Substantia nigra (tissue), 51 donors: ENCODE measurements at places on chromosomes 11 and 22.

DNA sequence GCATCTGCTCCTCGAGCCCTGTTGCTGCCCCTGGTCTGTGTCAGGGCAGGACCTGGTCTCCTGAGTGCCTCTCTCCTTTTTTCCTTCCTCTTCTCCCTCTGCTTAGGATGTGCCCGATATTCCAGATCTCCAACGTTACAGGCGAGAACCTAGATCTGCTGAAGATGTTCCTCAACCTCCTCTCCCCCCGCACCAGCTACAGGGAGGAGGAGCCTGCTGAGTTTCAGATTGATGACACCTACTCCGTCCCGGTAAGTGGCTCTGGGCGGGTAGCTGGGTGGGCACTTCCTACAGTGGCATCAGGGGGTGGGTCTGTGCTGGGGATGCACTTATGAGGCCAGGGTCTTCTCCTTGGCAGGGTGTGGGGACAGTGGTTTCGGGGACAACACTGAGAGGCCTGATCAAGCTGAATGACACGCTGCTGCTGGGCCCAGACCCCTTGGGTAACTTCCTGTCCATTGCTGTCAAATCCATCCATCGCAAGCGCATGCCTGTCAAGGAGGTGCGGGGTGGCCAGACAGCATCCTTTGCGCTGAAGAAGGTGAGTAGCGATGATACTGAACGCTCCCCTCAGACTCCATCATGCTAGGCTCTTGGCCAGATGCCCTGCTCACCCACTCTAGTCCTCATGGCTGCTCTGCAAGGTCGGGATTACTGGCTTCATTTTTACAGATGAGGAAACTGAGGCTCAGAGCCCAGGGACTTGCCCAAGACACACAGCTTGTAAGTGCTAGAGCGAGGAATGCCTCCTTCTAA, 20.3 kb downstream of the GTPBP1 start:
- no peak for DNase-seq

- no peak for DNase-seq
Observed at GRCh38 chr11:102081313-102081712, 28.9 kb upstream of the YAP1 start.

GRCh38 chr11:94791216-94791889, 23.2 kb downstream of the AMOTL1 start:
- DNase-seq, result no peak

DNA sequence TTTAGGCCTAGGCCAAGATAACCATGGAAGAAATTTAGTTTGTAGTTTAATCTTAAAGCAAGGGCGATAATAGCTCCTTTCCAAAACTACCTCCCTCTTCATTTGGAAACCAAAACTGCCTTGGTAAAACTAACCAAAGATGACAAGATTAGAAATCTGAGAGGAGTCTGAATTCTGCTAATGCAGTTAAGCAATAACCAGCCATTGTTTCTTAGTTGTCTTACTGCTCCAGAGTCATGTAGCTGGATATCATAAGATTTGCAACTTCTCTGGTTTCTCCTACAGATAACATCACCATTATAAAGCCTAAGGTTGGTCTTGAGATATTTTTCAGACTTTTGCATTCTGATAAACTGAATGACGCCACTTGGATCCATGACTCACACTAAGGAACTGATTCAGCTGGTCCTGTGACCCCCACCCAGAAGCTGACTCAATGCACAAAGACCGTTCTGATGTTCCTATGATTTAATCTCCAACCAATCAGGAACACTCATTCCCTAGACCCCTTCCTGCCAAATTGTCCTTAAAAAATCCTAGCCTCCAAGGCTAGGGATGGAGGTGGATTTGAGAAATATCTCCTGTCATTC, 200.8 kb downstream of the LUZP2 start:
- DNase-seq, result no peak

- no peak for DNase-seq
Observed at GRCh38 chr11:86463120-86463519, 88.4 kb downstream of the CCDC81 start.

- DNase-seq, result no peak
Observed at GRCh38 chr11:119863851-119864601, 135.0 kb upstream of the NECTIN1 start.

DNA sequence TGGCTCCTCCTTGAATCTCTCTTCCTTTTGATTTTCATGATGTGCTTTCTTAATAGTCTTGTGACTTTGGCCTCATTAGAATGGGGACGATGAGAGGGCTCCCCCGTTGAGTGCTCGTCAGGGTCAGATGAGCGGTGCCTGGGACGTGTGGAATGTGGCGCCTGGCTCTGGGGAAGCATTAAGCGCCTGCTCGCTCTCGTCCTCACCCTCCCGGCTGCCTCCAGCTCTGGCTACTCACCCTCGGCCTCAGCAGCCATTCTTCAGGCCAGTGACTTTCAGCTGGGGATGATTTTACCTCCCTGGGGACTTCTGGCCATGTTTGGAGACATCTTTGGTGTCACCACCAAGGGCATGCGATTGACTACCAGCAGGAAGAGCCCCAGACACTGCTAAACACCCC, 69.7 kb downstream of the RPS6KA4 start:
- no peak for DNase-seq

GRCh38 chr11:131914361-131914774, 544.0 kb downstream of the NTM start:
- DNase-seq, result no peak

GRCh38 chr11:117950993-117951961, 22.1 kb upstream of the TMPRSS13 start:
- DNase-seq, result no peak

DNA sequence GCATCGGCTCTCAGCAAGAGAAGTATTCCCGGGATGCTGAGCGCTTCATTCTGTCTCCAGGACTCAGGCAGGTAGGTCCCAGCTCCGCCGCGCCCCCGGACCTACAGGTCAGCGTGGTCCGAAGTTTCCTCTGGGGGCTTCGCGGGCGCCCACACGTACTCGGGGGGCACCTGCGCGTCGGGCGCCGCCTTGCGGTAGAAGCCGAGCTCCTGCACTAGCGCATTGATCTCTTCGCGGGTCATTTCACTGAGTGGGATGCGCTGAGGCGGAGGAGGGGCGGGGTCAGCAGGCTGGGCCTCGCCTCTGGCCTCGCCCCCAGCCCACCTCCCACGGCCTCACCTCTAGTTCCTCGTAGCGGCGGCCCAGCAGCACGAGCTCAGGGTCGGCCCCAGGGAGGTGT, 2.5 kb downstream of the SELENOM start:
- no peak for DNase-seq

GRCh38 chr11:104094576-104094975, 58.1 kb downstream of the DDI1 start:
- no peak for DNase-seq

DNA sequence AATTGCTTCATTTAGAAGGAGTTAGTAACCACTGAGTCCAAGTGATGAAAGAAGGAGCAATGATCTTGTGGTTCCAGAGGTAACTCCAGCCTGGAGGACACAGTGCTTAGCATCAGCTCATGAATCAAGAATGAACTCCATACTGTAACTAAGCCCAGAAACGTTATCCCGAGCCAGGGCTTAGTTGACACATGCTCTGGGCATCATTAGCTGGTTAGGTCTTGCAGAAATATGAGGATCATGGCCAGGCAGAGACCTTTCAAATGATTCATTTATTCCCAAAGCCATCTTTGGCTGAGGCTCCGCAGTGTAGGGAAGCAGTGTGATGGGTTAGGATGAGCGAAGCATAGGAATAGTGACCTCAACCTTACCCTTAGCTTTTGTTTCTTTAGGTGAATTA, 277.4 kb downstream of the FAM76B start:
- DNase-seq, result no peak

- no peak for DNase-seq
Observed at GRCh38 chr11:104764710-104765045, 133.6 kb downstream of the CASP12 start.

- no peak for DNase-seq
Observed at GRCh38 chr11:117919341-117919740, 9.9 kb downstream of the TMPRSS13 start.

DNA sequence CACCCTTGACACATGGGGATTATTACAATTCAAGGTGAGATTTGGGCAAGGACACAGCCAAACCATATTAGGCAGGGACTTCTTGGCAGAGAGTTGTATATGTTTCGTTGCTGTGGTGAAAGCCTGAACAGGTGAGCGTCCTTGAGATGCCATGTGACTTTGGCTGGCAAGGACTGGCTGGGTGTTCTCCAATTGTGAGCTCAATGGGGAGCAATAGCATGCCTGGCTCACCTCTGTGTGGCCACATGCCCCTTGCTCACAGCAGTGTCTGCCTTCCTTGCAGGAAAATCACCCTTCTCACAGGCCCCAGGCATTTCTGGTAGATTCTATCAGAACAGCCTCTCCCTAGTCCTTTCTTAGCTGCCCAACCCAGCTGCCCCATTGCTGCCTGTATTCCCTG, 105.5 kb downstream of the PARVA start:
- no peak for DNase-seq
